Naive thymus-derived CD8-positive, alpha-beta T cell (primary cell): ENCODE measurements at places on chromosomes 3 and 15.

GRCh38 chr3:150079029-150079739, 108.5 kb upstream of the PFN2 start:
- no peaks in the 10 kb centered on the region for H3K36me3 ChIP-seq
- DNase-seq = no peak
- no peak overlapping the region for H3K4me3 ChIP-seq
- peaks cover 8% of the 10 kb centered on the region for H3K4me1 ChIP-seq

GRCh38 chr15:89307791-89308190, 26.8 kb downstream of the POLG start:
- peak overlapping the region; percentile 60 for H3K27ac ChIP-seq
- H3K4me3 ChIP-seq = no peak overlapping the region
- peaks cover 9% of the 10 kb centered on the region for H3K4me1 ChIP-seq

- H3K4me3 ChIP-seq = no peak overlapping the region
- no peak for DNase-seq
- H3K27me3 ChIP-seq = peaks cover 5% of the 10 kb centered on the region
- H3K27ac ChIP-seq = no peak overlapping the region
Observed at GRCh38 chr15:78822514-78822913, 11.2 kb upstream of the ADAMTS7 start.

- DNase-seq = no peak
- H3K36me3 ChIP-seq = no peaks in the 10 kb centered on the region
- H3K4me1 ChIP-seq = peaks cover under 1% of the 10 kb centered on the region
- no peaks in the 10 kb centered on the region for H3K27me3 ChIP-seq
Observed at GRCh38 chr3:172687501-172687900, 23.4 kb downstream of the NCEH1 start.
